ENCODE measurements at places on chromosomes 12 and 14.

DNA sequence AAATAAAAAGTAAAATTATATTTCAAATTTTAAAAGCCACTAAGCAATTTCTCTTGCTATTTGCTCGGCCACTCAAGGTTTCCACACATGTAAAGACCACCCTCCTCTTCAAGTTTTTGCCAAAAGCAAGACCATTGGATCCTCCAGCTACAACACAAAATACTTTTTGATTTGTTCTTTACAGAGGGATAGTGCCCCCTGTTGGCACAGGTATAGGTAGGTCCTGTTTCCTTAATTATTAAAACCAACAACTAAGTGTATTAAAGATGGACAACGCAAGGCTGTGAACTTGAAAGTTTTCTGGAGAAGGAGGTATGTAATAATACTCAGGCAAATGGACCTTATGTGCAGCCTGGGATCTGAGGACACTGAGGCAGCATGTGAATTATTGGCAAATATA is 23.8 kb downstream of the ATP6V1D start:
- no peak for DNase-seq

- DNase-seq, result no peak
Observed at GRCh38 chr12:32693036-32693435, 13.9 kb downstream of the DNM1L start.

- DNase-seq, result no peak
Observed at GRCh38 chr12:104416136-104416535, 40.6 kb upstream of the CHST11 start.

- peak; percentile 87 for DNase-seq
Observed at GRCh38 chr12:122421821-122422729, at the start of gene CLIP1. CLIP1 (minus strand) TSS chr12:122422669; CDS start chr12:122380452, 42,217 bp downstream.

Measured in D341Med (cell line).